Epithelial cell of proximal tubule (primary cell): ENCODE measurements at places on chromosomes 1 and 21.

DNA sequence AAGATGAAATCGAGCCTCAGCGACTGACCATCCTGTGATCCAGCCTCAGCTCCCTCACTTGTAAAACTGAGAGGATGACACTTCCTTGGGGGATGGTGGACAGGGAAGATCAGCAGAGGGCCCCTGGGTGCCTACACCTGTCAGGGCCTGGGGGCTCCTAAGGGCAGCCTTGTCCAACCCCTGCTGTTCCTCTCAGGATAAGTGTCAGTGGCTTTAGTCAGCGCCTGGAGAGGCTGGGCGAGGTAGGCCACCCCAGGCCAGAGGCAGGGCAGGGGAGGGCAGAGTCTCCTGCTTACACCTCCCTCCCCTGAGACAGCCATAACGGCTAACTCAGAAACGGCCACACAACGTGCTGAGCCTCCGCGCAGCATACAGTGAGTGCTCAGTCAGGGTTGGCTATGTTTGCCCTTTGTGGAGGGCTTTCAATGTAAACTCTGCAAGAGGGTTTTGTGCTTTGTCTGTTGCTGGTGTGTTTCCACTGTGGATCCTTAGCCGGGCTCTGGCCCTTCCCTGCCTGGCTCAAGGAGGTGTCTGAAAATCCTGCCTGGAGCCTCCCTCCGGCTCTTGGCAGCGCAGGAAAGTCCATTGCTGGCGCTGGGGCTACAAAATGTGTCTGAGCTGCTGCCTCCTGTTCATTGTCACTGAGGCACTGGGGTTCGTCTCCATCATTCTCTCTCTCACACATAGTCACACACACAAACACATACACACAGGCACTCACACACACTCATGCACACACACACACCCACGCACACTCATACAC is 588.4 kb downstream of the PTPRU start:
- DNase-seq: no peak

DNA sequence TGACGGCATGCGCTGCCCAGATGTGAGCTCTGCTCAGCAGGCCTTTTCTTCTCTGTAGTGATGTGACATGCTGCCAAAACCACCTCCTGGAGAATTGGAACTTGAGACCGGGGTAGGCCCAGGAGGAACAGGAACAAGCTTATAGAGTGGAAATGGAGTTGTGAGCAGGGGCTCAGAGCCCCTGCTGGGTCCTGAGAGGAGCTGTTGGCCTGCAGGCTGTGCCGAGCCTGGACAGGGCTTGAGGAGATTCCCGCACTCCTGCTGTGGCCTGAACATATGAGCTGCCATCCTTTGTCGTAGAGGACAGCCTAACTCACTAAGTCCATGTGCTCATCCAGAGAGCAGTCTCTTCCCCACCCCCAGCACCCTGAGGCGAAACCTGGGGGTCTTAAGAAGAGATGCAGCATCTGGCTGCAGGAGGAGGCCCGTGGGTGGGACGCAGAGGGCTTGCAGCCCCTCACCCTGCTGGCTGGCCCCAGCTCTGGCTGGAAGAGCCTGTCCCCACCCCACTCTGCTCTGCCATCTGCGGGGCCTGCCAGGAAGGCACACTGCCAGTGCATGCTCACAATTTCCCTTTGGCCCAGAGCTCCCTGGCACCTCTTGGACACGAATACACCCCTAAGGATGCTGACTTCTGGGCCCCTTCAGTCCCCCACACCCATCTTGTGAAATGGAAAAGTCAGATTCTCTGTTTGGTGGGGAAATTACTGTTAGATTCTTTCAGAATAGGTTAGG is 42.5 kb downstream of the PTPRF start:
- no peak for DNase-seq

DNA sequence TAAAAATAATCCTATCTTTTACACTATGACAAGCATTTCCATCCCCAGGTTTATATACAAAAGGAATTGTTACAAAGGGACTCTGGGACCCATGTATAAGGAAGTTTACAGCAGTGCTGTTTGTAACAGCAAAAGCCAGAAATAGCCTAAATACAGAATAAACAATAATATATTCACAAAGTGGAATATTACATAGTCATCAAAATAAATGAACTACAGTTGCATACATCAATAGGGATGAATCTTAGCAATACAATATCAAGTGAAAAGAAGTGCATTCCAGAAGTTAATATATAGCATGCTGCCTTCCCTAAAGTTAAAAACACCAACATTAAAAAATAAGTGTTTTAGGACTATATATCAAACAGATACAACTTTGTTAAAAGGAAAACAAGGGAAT is 77.3 kb downstream of the EDEM3 start:
- no peak for DNase-seq

GRCh38 chr1:46020010-46020409 is 112.4 kb downstream of the PIK3R3 start:
- no peak for DNase-seq

DNA sequence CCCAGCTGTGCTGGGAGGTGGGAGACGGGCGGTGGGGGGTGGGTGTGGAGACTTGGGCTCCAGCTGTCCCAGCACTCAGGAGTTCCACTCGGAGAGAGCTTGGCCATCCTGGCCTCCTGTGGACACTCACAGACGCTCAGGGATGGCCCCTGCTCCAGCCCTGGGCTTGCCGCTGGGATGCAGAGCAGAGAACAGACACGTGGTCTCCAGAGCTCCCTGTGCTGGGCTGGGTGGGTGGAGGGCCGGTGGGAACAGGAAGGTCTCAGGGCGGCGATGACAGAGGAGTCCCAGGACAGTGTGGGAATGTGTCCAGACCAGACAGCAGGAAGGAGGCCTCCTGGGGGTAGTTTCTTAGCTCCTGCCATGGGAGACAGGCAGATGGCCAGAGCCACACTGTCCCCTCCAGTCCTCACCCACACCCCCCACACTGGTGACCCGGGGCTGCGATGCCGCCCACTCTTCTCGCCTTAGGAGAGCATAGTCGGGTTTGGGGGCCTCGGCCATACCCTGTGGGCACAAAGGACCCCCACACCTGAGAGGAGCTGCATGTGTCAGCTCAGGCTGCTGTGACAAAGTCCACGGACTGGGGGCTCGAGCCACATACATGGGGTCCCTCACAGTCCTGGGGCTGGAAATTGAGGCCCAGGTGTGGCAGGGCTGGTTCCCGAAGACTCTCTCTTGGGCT is 2.0 kb downstream of the KRTAP10-9 start:
- DNase-seq: no peak

- no peak for DNase-seq
Observed at GRCh38 chr1:162899422-162900146, 38.6 kb upstream of the CCDC190 start.

DNA sequence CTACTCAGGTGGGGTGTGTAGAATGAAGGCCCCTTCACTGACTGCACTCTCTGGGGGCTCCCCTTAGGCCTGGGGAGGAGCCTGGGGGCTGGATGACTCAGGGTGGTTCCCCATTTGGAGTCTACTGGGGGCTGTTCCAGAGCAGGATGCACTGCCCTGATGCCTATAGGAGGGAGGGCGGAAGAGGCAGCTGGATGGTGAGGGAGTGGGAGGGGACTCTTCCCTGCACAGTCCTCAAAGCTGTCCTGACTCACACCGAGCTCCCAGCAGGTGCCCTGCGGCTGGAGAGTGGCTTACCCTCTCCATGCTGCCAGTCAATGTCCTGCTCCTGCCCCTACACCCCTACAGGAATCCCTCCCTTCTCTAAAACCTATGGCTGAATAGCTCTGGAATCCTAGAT is 204.4 kb downstream of the TRABD2B start:
- DNase-seq: no peak

DNA sequence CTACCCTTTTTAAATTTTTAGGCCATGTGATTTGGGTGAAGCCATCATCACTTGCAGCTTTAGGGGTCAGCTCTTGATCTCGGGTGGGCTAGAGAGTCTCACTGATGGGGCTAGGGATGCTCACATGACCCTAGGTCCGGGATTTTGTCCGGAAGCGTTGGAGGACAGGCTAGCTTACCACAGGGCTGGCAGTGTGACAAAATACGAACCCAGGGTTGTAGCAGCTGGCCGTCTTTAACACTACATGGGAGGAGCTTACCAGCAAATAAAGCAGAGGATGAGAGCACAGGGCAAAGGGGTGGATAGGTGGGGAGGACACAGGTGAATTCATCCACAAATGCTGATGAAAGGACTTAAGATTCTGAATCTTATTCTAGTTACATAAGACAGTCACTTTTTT is 21.9 kb downstream of the GPR161 start:
- no peak for DNase-seq

GRCh38 chr1:215710036-215710898 is 143.2 kb downstream of the KCTD3 start:
- DNase-seq: no peak

GRCh38 chr1:63713627-63714481 is 60.0 kb upstream of the ROR1 start:
- no peak for DNase-seq

DNA sequence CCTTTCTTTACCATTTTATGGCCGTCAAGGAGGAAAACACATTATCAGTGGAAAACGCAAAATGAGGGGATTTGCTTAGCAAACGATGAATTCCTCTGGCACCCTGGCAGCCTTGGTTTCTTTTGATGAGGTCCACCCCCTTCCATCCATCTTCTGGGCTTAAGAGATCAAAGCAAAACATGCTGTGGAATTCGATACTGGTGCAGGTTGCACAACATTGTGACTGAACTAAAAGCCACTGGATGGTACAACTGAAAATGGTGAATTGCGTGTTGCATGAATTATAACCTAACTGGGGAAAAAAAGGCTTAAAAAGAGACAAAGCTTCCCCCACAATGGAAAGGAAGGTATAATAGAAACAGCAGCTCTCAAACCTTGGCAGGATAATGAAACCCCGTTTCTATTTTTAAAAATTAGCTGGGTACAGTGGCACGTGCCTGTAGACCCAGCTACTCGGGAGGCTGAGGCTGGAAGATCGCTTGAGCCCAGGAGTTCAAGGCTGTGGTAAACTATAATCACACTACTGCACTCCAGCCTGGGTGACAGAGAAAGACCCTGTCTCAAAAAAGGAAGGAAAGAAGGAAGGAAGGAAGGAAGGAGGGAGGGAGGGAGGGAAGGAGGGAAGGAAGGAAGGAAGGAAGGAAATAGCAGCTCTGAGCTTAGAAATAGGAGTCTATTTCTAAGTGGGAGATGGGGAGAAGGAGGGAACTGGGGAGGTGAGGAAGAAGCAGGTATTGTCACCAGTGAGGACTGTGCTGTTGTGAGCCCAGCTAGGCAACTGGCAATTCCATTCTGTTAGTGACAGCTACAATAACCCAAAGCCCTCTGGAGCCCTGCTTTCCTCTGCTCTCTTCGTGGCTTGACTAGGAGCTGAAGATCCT is 29.0 kb upstream of the LGALS8 start:
- DNase-seq: no peak

DNA sequence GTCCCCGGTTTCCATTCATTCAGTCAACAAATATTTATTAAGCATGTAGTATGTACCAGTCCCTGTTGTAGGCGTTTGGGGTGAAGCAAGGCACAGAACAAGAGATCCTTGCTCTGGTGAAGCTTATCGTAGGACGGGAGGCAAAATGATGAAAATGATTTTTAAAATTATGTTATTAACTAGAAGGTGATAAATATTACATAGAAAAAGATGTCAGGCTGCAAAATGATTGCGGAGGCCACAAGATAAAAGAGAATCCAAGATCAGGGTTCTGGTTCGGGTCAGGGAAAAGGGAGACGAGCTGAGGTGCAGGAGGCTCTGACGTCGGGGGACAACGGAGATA is 602 bp upstream of the CGN start:
- DNase-seq: no peak

- no peak for DNase-seq
Observed at GRCh38 chr1:145982010-145982723, 14.2 kb downstream of the TXNIP start.

DNA sequence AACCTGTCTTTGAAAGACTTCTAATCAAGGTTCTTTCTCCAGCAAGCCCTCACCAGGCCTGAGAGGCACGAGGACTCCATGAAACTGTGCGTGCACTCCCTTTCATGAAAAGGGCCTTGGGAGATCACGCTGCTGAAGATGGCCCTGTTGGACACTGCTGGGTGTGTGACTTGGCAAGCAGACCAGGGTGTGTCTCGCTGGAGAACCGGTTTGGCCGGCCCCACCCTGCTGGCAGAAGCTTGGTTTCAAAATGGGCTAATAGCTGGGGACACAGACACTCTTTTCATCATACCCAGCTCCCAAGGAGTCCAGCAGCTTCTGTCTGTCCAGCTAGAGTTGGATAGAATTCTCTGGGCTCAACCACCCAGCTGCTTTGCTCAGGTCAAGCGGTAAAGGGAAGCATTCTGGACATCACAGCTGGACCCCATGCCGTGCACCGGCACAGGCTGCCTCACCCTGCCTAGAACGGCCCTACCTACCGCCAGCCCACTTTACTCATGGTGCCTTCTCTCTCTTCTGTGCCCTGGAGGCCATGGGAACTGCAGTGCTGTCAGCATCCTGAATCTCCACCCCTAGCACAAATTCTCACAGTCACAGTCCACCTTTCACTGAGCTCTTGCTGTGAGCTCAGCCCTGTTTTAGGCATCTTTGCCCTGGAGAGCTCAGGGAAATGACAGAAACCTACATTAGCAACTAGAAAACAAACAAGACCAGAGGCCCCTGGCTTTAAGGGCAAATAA is 24.6 kb downstream of the PKP1 start:
- DNase-seq: no peak

- no peak for DNase-seq
Observed at GRCh38 chr1:208008534-208008933, 97.6 kb upstream of the CD34 start.

DNA sequence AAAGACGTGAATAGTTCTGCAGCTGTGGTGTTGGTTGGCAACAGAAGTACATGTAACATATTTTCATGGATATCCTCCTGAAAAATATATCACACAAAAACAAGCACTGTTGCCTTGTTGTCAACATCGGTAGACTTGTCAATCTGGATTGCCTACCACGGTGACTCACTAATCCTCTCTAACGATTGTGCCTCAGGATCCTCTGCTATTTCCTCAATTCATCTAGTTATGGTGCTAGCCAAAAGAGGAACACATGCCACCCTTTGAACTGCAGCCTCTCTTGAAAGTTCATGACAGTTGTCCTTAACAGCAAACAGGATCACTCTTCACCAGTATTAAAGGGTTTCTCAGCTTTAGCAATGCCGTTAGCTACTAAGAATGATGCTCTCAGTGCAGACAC is 25.7 kb downstream of the RASAL2 start:
- no peak for DNase-seq

- no peak for DNase-seq
Observed at GRCh38 chr1:174326278-174326677, 121.5 kb upstream of the GPR52 start.

DNA sequence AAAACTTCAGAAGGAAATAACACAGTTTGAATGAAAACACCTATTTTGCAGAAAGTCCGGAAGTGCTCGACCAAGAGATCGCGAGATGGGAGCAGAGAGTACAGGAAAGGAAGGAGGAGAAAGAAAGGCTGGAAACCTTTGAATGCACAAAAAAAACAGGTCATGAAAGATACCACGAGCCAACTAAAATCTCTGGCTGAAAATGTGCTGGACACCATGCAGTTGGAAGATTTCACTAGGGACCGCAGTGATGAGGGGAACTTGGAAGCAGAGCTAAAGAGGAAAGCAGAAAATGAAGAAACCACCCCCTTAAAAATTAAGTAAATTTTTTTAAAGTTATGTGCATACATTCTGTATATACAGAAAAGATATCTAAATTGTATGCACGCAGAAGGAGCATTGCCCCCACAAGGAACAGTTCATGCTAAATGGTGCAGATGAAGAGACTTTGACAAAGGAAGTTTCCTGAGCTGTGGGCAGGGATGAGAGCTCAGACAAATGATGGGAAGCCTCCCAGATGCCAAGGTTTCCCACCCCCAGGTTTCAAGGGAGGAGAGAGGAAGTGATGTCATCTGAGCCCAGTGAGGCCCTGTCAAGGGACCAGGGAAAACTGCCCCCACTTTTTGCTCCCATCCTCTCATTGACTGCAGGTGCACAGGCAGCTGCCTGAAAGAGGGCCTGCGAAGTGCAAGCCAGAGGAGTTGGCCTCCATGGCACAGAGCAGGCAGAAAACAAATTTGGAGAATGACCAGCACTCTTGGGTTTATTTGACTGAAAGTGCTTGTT is 52.5 kb downstream of the ETS2 start:
- DNase-seq: no peak
